ENCODE measurements at places on chromosomes 4 and X.

- DNase-seq = no peak
These were observed 26.1 kb downstream of the RNF4 start for GRCh38 chr4:2494992-2495391.

GRCh38 chrX:153600921-153601320 is 2.0 kb upstream of the CCNQ start:
- no peak for DNase-seq

DNA sequence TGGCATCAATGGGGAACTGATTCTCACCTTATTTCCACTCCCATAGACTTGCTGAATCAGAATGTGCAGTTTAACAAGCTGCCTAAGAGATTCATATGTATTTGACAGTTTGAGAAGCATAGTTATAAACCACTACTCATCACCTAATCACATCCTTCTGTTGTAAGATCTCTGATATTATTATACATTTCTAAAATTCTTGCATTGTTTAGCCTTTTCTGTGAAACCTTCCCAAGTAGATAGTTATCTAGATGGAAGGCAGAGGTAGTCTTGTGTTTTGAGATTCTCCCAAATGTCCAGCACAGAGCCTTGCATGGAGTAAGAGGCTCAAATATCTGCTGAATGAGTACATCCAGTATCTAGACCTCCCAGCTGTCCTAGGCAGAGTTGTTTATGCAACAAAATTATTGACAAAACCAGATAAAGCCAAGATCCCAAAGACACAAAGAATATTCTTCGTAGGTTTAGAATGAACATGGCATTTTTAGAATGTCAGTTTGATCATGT is 227.3 kb downstream of the KDR start:
- no peak for DNase-seq

GRCh38 chrX:132001127-132001526 is 22.0 kb upstream of the STK26 start:
- no peak for DNase-seq

DNA sequence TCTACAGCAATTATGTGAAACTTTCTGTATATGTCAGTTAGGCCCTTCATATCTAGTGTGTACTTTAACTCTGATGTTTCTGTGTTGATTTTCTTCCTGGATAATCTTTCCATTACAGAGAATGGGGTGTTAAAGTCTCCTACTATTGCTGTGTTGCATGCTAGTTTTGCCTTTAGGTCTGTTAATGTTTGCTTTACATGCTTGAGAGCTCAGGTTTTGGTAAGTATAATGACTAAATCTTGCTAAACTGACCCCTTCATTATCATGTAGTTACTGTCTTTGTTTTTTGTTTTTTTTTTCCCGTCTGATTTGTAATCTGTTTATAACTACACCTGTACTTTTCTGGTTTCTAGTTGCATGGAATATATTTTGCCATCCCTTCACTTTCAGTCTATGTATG is 63.6 kb upstream of the UGT2B15 start:
- no peak for DNase-seq

GRCh38 chrX:129959493-129959832 is 23.0 kb upstream of the BCORL1 start:
- DNase-seq = no peak

DNA sequence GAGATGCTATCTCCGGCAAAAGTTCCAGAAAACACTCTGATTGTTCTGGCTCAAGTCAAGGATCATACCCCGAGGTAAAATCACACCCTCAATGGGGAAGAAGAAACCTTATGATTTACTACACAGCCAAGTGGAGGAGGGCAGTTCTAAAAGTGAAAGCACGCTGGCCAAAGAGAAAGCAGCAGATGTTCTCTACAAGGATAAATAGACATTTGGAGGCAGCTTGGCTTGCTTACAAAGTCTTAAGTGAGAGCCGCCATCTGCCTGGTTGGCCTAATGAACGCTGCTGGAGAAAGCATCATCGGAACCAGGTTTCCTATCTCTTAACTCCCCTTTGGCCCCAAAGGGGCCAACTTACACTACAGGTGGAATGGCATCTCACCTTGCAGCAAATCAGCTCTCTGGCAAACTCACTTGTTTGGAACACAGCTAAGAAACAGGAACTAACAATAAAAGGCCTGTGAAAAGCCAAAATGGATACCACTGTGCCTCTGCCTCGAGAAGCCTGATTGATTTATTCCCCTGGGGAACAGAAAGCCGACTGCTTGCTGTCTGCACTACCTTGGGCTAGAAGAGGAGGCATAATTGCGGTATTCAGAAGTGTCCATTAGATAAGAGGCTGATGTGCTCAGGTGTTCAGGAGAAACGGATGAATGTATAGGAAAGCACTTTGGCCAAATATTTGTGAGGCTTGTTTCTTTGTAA is 22.8 kb downstream of the FRAS1 start:
- no peak for DNase-seq

- peak; percentile 96 for DNase-seq
These were observed 205.4 kb downstream of the DCLK2 start for GRCh38 chr4:150283689-150284088.

GRCh38 chr4:153345012-153345981 is 809 bp downstream of the MND1 start:
- DNase-seq = no peak

GRCh38 chr4:77579406-77580076 is 26.1 kb upstream of the CXCL13 start:
- DNase-seq = peak; percentile 74

- no peak for DNase-seq
These were observed 214.5 kb downstream of the TLL1 start for GRCh38 chr4:166087569-166087968.

DNA sequence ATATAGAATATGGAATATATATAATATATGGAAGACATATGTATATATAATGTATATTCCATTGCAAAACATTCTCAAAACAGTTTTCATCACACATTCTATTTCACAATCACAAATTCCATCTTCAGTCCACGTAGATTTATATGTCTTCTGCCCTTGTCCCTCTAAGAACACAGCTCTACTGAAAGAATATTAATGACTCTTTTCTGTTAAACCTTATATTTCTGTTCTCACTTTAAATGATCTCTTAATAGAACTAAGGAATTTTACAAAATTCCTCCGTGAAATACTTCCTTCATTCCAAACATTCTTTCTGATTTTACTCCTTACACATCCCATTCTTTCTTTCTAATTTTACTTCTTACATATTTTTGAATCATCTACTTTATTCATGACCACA is 1043.1 kb upstream of the PABPC4L start:
- no peak for DNase-seq

DNA sequence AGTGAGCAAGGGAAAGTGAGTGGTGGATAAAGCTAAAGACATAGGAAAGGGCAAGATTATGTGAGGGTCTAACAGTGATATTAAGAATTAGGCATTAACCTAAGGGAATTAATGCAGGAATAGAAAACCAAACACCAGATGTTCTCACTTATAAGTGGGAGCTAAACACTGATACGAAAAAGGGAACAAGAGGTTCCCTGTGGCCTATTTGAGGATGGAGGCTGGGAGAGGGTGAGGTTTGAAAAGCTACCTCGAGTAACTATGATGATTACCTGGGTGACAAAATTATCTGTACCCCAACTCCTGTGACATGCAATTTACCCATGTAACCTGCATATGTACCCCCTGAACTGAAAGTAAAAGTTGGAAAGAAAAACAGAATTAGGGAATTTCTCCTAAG is 79.0 kb downstream of the ANXA3 start:
- no peak for DNase-seq

DNA sequence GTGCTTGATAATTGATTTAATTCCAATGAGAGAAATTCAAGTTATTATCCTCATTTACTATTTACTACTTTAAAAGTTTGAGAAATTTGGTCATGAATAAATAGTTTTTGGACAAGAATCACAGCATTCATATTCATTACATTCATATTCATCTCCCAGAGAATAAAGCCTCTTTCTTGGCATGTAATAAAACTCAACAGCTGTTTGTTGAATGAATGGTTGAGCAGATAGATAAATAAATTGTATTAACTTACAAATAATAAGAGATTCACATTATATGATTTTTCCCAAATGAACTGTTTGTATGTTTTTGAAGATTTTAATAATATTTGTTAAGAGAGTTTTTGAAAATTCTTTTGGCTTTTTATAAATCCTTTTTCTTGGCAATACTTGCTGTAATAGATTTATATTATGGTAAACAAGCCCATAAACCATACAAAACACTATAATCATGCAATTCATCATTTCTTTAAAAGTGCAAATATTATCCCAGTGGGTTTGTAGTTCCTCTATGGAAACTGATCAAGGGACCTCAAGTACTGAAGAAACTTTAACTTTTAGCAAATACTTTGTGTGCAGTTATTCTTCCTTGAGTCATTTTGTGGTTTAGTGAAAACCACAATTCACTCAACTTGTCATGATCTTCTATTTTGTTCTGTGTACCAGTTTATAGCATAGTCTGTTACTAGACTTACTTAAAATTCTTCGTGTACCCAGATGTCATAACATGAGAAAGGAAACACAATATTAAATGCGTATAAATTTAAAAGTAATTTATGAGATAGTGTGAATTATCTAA is 371.8 kb downstream of the ADGRL3 start:
- DNase-seq = no peak

- DNase-seq = no peak
These were observed 80.9 kb upstream of the MSANTD1 start for GRCh38 chr4:3168029-3168428.

DNA sequence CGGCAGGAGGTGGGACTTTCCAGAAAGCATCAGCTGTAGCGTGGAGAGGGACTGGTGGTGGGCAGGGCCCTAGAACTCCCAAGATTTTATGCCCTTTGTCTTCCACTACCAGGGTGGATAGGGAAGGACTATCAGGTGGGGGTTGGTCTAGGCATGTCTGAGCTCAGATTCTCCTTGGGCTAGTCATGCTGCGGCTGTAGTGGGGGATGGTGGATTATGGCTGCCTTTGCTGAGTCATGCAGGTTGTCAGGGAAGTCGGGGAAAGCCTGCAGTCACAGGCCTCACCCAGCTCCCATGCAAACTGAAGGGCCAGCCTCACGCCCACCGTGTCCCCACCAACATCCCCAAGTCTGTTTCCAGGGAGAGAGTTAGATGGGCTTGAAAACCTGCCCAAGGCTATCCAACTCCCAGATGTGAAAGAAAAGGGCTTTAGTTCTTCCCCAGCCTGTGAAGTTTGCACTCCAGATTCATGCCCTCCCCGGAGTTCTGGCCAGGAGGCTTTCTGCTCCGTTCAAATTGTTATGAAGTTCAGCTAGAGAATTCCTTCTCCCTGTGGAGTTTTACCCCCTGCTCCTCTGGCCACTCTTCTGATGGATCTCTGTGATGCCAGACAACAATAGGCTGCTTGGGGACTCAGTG is 13.4 kb upstream of the MEPE start:
- DNase-seq = peak; percentile 40

DNA sequence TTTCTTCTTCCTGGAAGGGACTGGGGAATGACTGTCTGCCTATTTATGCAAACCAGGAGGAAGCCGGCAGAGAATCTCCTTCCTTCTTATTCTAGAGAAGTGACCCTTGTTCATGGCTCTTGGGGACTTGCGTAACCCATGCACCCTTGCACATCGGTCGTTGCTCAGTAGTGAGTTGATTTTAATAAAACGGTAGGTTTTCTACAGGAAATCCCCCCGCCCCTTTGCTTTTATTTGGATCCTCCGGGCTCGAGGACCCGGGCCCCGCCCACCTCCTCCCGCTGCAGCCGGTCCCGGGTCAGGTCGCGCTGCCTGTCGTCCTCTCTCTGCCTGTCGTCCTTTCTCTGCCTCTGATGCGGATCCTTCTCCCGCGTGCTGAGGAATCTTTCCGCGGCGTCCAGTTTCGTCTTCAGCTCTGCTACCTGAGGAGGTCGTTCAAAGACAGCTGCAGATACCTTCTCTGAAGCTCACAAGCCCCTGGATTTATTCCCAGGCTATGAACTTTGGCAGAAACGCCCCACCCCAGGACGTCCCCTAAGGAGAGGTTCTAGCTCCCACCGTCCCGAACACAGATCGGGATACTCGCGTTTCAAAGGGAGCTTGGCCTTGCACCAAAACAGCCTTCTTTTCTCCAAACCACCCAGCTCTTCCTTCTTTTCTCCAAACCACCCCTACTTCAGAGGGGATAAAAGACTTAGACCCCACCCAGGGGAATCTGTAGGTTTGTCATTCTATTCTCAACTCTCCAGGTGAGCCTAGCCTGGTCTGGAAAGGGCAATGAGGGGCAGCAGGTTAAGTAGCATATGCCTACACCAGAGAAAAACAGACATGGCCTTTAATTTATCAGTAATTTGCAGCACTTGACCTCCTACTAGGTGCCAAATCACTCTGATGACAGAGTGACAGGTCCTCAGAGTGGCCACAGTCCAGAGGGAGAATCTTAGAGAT is 7.0 kb downstream of the TNIP3 start:
- DNase-seq = no peak

DNA sequence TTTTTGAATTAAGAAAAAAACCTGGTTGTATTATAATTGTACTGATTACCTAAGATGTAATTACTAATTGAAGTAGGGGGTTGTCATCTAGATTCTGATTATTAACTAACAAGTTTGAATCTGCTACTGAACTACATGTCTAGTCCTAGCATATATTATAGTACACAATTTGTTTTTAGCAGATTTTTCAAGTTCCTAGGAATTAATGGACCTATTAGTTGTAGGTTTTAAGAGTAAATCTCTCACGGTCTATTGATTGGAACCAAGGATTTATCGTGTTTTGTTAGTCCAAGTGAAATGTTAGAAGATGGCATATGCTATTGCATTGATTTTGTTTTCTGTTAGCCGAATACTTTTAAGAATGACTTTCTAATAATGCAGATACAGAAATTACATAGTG is 20.8 kb downstream of the PTPN13 start:
- no peak for DNase-seq

GRCh38 chr4:146520896-146521540 is 722 bp downstream of the SLC10A7 start:
- peak; percentile 23 for DNase-seq

DNA sequence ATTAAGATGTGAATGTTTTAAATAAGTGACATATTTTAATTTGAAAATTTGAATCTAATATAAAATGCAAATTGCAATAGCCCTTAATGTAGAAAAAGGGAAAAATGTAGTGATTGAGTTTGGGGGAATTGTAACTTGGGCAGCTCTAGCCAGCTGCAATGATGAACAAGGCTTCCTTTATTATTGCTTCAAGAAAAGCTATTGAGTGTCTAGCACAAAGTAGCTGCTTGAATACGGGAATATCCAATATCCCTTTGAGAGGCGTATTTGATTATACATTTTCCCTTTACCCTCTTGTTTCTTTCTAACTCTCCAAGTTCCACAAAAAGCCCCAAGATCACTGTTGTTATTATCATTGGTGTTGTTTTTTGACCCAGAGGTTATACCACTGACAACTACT is 21.8 kb downstream of the IL1RAPL1 start:
- no peak for DNase-seq

GRCh38 chr4:118918388-118918787 is 29.7 kb downstream of the SYNPO2 start:
- peak; percentile 58 for DNase-seq

GRCh38 chrX:149829751-149830191 is 48.0 kb downstream of the MAGEA9 start:
- DNase-seq = peak; percentile 1

DNA sequence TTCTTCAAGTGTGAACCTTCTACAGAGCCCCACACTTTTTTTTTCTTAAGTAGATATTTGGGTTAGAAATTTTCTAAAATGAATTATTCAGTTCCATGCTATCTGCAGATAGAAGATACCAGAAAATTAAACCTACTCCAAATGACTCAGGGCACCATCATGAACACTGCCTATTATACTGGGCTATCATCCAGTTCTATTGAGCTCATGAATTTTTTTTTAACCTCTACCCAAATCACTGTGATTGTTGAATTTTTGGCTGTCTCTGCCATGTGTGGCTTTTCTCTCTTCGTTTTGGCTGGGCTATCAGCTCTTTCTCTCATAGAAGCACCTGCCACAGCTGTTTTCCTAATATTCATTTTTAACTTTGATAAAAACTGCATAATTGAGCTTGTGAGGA is 31.0 kb upstream of the SLC34A2 start:
- DNase-seq = no peak
